ENCODE measurements at places on chromosomes 12 and 14.

DNA sequence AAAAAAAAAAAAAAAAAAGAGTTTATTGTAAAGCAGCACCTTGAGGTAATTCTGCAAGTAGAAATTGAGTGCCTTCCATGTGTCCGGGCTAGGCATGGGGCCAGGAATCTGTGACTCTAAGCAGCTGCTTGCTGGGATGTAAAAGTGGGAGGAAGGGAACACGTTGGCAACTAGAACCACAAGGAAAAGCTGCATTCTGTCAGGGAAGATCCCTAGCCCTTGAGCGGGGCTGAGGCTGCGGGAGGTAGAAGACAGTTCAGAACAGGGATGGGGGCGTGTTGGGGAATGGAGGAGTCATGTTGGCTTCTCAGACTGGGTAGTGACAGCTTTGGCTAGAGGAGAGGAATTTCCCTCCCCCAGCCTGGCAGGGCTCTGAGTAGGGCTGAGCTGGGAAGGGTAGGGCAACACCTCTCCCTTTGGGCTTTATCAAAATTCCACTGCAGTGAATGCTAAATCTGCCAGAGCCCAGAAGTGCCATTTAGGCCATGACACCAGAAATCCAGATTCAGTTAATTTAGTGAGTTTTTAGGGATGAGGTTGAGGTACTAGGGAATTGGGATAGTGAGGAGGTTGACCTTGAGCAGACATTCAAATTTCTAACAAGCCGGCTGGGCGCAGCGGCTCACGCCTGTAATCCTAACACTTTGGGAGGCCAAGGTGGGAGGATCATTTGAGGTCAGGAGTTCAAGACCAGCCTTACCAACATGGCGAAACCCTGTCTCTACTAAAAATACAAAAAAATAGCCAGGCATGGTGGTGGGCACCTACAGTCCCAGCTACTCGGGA lies 3.4 kb upstream of the TRAFD1 start:
- no peak for DNase-seq

- peak; percentile 28 for DNase-seq
Observed at GRCh38 chr12:60926256-60926655, 1330.4 kb downstream of the SLC16A7 start.

DNA sequence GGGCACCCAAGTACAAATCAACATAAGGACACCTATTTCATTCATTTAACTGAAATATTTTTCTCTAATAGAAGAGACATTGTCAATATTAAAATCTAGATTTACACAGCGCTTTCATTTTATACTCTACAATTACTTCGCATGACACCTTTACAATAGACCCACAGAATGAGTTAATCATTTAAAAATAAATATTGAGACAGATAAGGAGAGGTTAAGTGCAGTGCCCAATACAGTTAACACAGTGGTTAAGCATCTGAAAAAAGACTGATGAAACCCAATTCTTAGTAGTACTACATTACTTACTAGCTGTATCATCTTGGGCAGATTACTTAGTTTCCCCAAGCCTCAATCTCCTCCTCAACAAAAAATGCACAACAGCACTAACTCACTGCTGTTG lies 116.2 kb downstream of the DENND5B start:
- no peak for DNase-seq

GRCh38 chr12:48329199-48329939 lies 21.4 kb downstream of the ZNF641 start:
- no peak for DNase-seq

GRCh38 chr12:15726027-15726877 lies 62.9 kb downstream of the EPS8 start:
- no peak for DNase-seq

Measured in NCI-H524 treated with DMSO at 0.1 percent for 48 hours (cell line).